ENCODE measurements at places on chromosomes 6 and 20.

- no peak for DNase-seq
Measured at GRCh38 chr6:116439522-116440051, 21.6 kb upstream of the CALHM6 start.

- peak; percentile 44 for DNase-seq
Measured at GRCh38 chr6:26284537-26285142, 80.4 kb upstream of the BTN3A2 start.

DNA sequence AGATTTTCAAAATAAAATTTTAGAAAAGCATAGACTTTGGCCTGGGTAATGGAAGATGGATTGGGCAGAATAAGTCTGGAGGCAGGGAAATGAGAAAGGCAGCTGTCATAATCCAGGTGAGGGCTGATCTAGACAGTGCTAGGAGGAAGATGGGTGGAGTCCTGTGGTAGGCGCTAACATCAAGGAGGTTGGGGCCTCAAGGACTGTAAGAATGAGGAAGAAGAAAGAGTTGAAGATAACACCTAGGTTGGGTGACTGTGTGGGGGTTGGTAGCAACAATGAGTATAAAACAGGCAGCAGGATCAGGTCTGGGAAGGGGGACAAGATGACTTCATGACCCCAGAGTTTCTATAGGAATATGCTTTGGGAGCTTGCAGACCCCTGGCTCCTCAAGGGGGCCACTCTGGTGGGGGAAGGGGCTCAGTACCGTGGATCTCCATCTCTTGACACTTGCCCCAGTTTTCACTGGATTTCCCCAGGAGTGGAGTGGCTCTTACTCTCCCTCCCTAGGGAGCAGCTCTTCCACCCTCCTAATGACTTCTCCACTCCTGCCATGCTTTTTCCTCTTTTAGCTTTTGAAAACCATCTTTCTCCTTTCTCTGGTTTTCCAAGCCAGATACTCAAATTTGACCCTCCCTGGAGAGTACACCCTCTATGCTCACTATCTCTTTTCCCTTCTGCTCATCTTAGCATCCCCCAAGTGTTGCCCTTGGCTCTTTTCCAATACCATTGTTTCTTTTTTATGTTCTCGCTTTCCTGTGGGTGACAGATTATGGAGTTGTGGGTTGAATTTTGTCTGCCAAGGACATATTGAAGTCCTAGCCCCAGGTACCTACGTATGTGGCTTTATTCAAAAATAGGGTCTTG lies 14.8 kb downstream of the TRIM31 start:
- no peak for DNase-seq

GRCh38 chr6:125748406-125749172 lies 843 bp upstream of the HEY2 start:
- DNase-seq, result peak; percentile 17

DNA sequence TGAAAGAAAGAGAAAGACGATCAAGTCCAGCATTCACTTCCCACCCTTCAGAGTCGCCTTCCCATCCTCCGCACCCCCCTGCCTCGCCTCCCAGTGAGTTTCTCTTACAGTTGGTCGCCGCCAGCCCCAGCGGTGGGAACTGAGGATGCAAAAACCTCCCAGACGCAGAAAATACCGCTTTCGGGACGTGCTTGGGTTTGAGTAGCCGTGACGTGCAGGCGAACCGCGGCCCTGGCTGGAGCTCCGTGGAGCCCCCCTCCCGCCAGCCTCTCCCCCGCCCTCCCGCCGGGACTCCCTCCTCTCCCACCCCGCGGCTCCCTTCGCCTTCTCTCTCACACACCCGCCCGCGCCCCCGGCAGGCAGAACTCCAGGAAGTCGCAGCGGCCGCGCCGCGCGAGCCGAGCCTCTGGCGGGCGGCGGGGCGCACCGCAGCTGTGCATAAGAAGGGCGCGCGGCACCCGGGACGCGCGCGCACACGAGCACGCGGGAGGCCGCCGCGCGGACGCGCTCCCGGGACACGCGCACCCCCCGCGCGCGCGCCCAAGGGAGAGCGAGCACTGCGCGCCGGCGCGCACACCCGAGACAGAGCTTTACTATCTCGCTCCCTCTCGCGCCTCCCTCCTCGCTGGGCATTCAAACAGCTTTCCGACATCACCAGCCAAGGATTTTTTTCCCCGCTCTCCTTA lies at the start of gene ADGRB3:
ADGRB3 (plus strand) TSS at position 557 of the 686 bp plus-strand sequence. CDS start 3,394 bp downstream, outside the sequence.
- DNase-seq, result peak; percentile 82

Measured in AG20443 (cell line).